ENCODE measurements at places on chromosomes 16 and 17. TPM values are rescaled to one million over a fixed set of nuclear protein-coding genes. Genes with fewer than 3 reads are reported as not detected.

The CCL8 gene
- total RNA-seq, result 0.25 TPM

The ZNF747 gene
- total RNA-seq, result 8.6 TPM

The UTS2R gene
- total RNA-seq, result not detected

The MC1R gene
- 2.7 TPM for total RNA-seq

The WNT3 gene
- 6.1 TPM for total RNA-seq

The KRT33A gene
- total RNA-seq, result not detected
